Gastroesophageal sphincter (tissue), 4 donors: ENCODE measurements at places on chromosomes 13 and 19. TPM values are rescaled to one million over a fixed set of nuclear protein-coding genes. Genes with fewer than 3 reads are reported as not detected.

Gene RDH13
- 15.6 TPM for total RNA-seq

Gene MYPOP
- 2.7 TPM for total RNA-seq

Gene FCER2
- not detected for total RNA-seq

Gene PGLYRP2
- not detected for total RNA-seq

Gene CALR3
- not detected for total RNA-seq

Gene EPSTI1
- total RNA-seq = 13.3 TPM

Gene ENOX1
- total RNA-seq = 1.8 TPM

Gene ZNF85
- total RNA-seq = 14.6 TPM

Gene SHC2
- total RNA-seq = 19.9 TPM
